ENCODE measurements at places on chromosomes 11 and 22.

DNA sequence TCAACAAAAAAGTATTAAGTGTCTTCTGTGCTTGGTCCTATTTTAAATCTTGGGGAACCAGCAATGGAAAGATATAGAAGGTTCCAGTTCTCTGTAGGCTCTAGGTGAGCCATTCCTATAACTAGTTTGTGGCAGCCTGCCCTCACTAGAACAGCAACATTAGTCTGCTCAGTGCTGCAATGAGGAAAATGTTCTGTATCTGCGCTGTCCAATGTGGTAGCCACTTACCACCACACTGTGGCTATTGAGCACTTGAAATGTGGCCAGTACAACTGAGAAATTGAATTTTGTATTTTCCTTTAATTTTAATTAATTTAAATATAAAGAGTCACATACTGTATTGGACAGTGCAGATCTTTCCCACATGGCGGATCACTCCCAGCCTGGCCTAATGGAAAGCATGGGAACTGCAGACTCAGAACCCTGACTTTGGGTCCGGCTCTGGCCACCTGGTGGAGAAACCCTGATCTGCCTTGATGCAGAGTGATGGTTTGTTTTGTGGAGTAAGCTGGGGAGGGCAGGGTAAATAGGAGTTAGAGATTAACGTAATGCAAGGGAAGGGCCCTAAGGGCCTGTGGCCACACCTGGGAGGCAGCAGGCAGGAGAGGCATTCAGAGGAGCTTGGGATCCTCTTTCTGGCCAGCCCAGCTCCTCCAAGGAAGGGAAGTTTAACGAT is 101.0 kb downstream of the ME3 start:
- peak; percentile 15 for DNase-seq

GRCh38 chr11:5846701-5847100 is 5.0 kb upstream of the OR52E6 start:
- DNase-seq = no peak

- no peak for DNase-seq
Measured at GRCh38 chr11:106642331-106642730, 375.9 kb downstream of the GUCY1A2 start.

GRCh38 chr22:41563051-41563711 is 2.4 kb downstream of the CSDC2 start:
- DNase-seq = no peak

- DNase-seq = peak; percentile 12
Measured at GRCh38 chr11:95364324-95365295, 133.6 kb upstream of the SESN3 start.

DNA sequence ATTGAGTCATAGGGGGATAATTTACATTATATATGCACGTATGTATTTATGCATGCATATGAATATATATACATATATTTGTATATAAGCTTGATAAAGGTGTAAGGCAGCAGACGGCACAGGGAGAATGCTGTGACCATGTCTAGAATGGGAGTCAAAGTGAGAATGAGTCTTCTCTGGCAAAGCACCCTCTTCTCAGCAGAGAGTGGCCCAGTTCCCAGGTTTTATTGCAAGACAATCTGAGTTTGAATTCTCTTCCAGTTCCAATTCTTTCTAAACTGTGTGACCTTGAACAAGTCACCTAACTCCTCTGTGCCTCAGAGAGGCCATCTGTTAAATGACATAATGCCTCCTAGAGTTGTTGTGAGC is 13.8 kb downstream of the EHF start:
- no peak for DNase-seq

DNA sequence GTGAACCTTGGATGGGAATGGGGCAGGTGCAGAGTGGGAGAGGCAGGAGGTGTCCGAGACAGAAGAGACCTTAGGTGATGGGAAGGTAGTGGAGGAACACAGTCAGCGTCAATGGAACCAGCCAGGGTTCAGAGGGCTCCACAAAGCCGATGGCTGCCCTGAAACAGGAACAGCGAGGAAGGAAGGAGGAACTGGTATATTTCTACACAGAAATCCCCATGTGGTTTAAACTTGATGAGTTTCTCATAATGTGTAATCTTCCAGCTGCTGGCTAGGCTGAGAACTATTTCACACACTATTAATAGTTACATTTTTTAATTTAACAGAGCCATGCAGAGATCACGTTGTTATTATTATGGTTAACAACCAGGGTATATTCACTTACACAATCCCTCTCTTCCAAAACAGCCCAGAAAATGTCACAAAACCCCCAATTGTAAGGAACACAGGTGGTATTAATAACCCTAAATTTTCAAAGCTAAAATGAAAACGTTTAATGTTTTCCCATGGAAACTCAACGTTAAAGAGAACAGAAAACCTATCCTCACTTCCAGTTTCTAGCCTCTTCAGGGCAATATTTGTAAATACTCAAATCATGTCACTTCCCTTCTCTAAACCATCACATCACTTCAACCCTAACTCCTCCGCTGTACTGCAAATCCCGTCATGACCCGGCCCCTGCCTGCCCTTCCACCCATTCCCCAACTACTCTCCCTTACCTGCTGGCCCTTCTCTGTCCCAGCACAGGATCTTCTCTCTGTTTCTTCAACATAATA is 74.5 kb upstream of the ARFGAP3 start:
- DNase-seq = no peak

GRCh38 chr22:29947410-29948384 is 64.7 kb downstream of the MTMR3 start:
- DNase-seq = no peak

DNA sequence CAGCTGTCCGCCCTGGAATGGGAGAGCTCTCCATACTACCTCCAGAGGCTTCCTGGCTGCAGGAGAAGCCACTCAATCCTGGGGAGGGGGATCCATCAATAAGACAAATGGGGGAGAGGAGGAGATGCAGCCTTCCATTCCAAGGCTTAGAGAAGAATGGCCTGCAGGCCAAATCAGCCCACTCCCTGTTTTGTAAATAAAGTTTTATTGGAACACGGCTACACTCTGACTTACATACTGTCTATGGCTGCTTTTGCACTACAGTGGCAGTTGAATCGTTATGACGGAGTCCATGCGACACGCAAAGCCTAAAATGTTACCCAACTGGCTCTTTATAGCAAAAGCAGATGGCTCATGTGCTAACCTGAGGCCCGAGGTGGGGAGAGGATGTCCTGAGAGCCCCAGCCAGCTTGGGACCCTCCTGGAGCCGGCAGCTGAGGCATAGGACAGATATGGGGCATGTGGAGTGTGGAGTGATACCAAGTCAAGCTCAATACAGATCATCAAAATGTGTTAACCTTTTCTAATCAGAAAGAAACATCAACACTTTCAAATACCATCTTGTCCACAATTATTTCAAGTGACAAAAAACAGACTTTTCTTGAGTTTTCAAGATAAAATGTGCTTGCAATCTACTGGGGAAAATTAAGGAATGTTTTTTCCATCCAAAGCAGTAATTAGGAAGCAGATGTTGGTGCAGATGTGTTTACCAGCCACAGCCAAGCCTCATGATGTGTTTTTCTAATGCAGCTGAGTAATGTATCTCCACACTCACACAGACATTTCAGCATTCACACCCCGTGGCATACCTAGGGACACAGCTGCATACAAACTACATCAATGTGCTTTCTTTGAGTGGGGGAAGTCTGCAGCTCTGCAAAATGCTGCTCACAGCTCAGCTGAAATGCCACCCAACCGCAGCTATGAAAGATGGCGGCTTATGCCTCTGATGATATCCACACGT is 181.6 kb downstream of the SHANK2 start:
- DNase-seq = no peak

DNA sequence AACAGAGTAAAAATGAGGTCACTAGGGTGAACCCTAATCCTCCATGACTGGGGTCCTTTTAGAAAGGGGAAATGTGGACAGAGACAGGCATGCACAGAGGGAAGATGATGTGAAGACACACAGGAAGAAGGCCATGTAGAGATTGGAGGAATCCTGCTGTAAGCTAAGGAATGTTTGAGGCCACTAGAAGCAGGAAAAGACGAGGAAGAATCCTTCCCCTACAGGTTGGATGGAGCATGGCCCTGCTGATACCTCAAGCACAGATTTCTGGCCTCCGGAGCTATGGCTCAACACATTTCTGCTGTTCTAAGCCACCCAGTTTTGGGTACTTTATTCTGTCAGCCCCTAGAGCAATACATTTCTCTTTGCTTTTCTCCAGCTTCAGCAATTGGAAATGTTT is 486.9 kb downstream of the MIAT start:
- DNase-seq = no peak

DNA sequence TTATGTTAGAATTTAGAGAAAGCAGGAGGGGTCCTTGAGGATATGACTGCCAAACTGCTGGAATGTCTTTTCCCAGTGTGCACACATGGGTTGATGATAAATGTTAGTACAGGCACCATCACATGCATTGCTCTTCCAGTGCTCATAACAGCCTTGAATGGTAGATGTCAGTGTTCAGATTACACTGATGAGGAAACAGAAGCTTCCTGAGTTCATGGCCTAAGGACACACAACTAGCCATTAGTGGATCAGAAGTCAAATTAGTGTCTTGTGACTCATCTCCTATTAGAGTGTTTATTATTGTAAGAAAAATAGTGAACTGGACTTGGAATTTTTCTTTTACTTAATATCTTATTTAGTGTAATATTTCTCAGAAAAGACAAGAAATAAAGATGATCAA is 241.5 kb downstream of the DDX10 start:
- DNase-seq = peak; percentile 47

DNA sequence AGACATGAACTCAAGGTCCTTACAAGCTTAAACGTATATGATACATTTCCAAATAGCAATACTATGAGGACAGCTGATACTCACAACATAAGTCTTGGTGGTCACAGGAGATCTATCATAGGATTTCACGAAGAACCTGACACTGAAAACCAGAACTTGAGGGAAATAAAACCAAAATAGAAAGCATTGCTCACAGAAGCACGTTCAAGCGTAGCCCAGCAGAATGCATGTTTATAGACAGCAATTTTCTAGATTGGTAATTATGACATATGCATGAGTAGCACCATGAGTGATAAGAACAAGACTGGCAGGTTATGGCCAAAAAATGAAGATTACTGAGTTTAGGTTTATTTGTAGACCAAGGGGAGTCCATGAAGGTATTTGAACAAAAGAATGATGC is 243.5 kb downstream of the ETS1 start:
- no peak for DNase-seq

GRCh38 chr22:41382098-41382578 is 396 bp downstream of the TEF start:
- no peak for DNase-seq

GRCh38 chr22:30253205-30253852 is 6.8 kb upstream of the LIF start:
- DNase-seq = peak; percentile 87

DNA sequence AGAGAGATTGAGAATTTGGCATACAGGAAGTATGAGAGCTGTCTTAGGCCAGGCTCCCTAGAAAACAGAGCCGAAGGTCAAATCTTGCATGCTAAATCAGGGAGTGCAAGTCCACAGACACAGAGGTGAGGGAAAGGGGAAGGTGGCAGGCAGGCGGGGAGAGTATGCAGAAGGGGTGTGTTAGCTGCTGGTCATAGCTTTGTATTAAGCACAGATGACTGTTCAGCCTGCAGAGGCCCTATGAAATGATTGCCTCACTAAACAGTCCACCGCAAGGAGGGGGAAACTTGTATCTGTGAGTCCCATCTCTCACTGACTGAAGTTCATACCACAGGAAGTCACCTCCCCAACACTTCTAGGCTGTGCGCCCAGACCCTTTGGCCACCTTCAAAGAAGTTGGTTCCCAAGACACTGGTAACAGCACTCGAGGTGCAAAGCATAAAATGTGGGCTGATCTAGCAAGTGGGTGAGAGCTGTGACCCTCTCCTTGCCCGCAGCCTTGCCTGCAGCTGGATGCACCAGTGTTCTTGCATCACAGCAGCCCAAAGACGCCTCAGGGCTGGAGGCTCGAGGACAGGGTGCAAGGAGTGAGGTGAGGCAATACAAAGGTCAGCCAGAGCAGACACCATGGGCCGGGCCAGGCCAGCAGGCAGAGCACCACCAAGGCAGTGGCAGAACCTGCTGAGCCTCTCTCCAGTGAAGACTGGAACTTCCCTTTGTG is 115.3 kb upstream of the TBCEL start:
- DNase-seq = no peak

GRCh38 chr11:86014221-86014620 is 54.7 kb downstream of the PICALM start:
- DNase-seq = no peak

GRCh38 chr22:20744456-20744855 is 29.5 kb upstream of the SERPIND1 start:
- DNase-seq = no peak

- DNase-seq = no peak
Measured at GRCh38 chr22:17087498-17088131, 2.8 kb downstream of the IL17RA start.

DNA sequence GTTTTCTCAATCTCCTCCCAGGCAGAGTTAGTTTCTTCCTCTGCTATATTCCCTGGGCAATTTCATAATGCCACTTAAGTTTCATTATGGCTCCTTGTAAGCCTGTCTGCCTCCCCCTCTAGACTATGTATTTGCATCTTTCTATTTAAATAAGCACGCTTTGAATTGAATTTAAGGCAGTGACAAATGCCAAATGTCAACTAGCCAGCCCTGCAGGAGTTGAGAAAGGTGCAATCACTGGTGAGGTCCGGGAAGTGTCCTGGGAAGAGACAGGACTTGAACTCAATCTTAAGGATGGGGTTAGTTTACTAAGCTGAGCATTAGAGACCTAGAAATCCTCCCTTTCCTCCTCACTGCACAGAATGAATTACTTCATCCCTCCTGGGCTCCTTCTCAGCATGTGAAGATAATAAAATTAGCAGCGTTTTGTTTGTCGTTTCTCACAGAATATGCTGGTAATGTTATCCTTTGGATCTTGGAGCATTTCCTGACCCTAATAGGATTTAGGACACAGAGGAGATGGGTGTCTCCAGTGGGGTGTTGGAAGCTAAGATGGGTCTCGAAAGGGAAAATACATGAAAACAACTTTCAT is 1.6 kb downstream of the TCP11L1 start:
- DNase-seq = no peak

DNA sequence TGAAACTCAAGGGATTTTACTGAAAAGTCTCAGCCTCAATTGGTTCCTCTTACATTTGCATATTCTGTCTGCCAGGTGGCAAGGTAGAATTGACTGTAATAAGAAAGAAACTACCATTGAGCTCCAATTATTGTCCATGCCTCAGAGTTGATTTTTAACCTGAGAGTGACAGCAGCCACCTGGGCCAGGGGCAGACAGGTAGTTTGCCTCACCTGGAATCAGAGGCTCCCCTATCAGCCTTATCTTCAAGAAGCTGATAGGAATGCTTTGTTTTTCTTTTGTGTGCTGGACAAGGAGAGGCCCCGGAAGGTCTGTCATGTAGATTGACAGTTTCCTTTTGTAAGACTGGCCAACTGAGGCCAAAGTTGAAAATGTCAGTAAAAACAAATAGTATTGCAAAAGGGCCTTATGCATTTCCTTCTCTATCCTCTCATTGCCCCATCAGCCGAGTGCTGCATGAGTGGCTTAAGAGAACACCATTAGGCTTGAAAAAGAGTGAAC is 34.1 kb downstream of the CD44 start:
- no peak for DNase-seq
